ENCODE measurements at places on chromosomes 6 and 20.

GRCh38 chr6:75626561-75626960 lies 24.9 kb downstream of the SENP6 start:
- DNase-seq, result no peak
- no peaks in the 10 kb centered on the region for H3K27me3 ChIP-seq

GRCh38 chr20:62550087-62550632 lies 74.4 kb upstream of the GATA5 start:
- H3K4me3 ChIP-seq, result peak overlapping the region; percentile 26
- H3K27ac ChIP-seq, result no peak overlapping the region
- no peak for DNase-seq
- H3K4me1 ChIP-seq, result no peaks in the 10 kb centered on the region
- no peaks in the 10 kb centered on the region for H3K36me3 ChIP-seq

GRCh38 chr6:28922004-28922820 lies 1.6 kb downstream of the TRIM27 start:
- H3K27me3 ChIP-seq, result no peaks in the 10 kb centered on the region
- peaks cover 3% of the 10 kb centered on the region for H3K4me1 ChIP-seq
- no peak for DNase-seq

DNA sequence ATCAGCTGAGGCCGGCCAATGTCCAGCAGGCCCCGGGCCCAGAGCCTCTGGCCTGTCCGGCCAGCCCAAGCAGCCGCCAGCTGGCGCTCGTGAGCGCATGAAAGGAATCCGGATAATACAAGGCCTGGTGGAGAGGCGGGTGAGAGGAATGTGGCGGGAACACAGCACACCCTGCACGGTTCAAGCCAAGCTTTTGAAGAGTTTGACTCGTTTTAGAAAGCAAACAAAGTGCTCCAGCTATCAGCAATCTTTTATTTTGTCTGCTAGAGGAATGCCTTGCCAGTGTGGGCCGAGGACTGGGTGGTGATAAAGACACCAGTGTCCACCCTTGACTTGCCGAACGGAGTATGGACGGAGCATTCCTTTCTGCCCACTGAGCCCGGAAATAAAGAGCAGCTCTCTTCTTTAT lies 9.3 kb upstream of the NEDD9 start:
- H3K27ac ChIP-seq, result no peak overlapping the region
- H3K4me3 ChIP-seq, result no peak overlapping the region
- DNase-seq, result peak; percentile 61

DNA sequence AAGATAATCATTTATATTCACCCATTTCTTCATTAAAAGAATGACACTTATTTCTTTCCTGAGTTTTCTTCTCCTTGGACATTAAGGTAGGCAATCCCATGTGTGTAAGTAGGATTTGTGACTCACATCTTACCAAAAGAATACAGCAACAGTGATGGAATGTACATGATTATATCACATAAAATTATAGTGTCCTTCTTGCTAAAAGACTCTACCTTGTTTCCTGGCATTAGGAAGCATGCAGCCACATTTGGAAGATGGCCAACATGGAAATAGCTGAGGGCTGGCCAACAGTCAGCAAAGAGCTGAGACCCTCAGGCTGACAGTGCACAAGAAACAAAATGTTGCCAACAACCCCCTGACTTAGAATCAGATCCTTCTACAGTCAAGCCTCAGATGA lies 327.9 kb upstream of the MARCKS start:
- H3K27me3 ChIP-seq, result no peaks in the 10 kb centered on the region
- no peak overlapping the region for H3K4me3 ChIP-seq
- no peak for DNase-seq
- H3K4me1 ChIP-seq, result peaks cover 2% of the 10 kb centered on the region

GRCh38 chr20:37649017-37649416 lies 44.8 kb upstream of the CTNNBL1 start:
- H3K4me3 ChIP-seq, result no peak overlapping the region
- no peak overlapping the region for H3K27ac ChIP-seq
- H3K36me3 ChIP-seq, result no peaks in the 10 kb centered on the region
- DNase-seq, result no peak
- H3K27me3 ChIP-seq, result no peaks in the 10 kb centered on the region

GRCh38 chr20:7094438-7094997 lies 327.0 kb downstream of the BMP2 start:
- no peak overlapping the region for H3K27ac ChIP-seq
- H3K27me3 ChIP-seq, result no peaks in the 10 kb centered on the region
- H3K36me3 ChIP-seq, result no peaks in the 10 kb centered on the region
- no peak overlapping the region for H3K4me3 ChIP-seq
- DNase-seq, result no peak
- peaks cover 1% of the 10 kb centered on the region for H3K4me1 ChIP-seq

GRCh38 chr6:160028487-160029275 lies 59.8 kb downstream of the IGF2R start:
- no peaks in the 10 kb centered on the region for H3K4me1 ChIP-seq
- no peak overlapping the region for H3K27ac ChIP-seq

GRCh38 chr6:6529275-6529674 lies 59.2 kb upstream of the LY86 start:
- no peaks in the 10 kb centered on the region for H3K36me3 ChIP-seq
- no peak for DNase-seq
- H3K4me3 ChIP-seq, result no peak overlapping the region
- H3K27ac ChIP-seq, result no peak overlapping the region
- no peaks in the 10 kb centered on the region for H3K27me3 ChIP-seq
